Hepatocyte (in vitro differentiated cells): ENCODE measurements at places on chromosomes 16 and 17. TPM values are rescaled to one million over a fixed set of nuclear protein-coding genes. Genes with fewer than 3 reads are reported as not detected.

GRCh38 chr16:2904922-2905240 lies 6.8 kb upstream of the FLYWCH1 start:
- no peak for DNase-seq

GRCh38 chr17:81396722-81397313 lies 1.6 kb downstream of the BAHCC1 start:
- DNase-seq: no peak

DNA sequence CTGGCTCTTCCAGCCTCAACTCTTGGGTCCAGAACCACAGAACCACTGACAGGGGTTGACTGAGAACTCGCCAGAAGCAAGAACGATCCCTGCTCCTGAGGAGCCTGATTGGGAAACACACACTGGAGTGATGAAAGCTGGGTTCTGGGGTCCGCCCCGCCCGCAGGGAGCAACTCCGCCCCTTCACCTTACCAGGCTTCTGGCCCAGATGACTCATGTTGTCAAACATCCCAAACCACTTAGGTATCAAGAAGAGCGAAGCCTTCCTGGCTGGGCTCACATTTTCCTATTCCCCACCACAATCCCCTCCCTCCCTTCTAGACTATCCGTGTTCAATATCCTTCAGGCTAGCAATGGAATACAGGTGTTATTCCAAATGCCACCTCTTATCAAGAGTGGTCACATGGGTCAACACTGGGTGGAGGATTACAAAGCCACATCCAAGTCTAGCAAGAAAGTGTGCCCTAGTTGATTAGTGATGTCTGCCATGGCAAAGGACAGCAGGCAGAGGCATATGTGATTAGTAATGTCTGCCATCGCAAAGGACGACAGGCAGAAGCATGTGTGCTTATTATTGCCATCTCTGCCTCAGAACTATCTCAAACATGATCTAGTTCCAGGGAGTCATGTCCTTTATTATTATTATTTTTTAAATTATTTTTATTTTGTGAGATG lies 70.5 kb downstream of the TIMM22 start:
- peak; percentile 50 for DNase-seq

DNA sequence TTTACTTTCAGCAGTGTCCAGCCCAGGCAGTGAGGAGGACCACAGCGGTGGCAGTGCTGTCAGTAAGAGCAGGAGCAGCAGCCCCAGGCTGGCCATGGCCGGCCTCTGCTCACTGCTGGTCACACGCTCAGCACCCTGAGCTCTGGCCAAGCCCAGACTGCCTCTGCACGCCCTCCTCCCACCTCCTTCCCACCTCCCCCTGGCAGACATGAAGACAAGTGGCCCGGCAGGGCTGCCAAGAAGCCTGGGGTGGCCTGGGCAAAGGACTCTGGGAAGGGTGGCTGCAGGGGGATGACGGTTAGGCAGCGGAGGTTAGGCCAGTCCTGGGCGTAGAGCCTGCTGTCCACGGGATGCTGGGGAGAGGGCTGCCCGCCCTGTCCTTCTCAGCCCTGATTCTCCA lies at the start of gene C16orf89:
TSS of gene C16orf89 (minus strand) at position 144 of the 400 bp plus-strand sequence. CDS start at position 96, 48 bp downstream.
- no peak for DNase-seq

KCNJ18 gene
- total RNA-seq: not detected in 2 replicates
